ENCODE measurements at places on chromosomes 11 and 22.

DNA sequence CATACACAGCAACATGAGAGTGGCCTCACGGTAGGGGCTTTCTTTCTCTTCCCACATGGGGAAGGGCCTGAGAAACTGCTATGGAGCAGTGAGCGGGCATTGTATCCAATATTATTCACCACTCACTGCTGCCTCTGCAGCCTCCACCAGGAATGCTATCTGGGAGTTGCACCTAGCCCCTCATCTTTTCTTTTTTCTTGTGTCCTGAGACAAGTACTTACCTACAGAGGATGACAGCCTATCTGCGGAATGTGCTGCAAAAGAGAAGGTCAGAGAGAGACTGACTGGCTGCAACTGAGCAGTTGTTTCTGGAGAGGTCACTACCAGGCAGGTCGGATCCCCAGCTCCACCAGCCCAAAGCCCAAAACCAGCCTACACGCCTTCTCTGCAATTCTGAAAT, 52.1 kb upstream of the HTATIP2 start:
- no peak for DNase-seq

DNA sequence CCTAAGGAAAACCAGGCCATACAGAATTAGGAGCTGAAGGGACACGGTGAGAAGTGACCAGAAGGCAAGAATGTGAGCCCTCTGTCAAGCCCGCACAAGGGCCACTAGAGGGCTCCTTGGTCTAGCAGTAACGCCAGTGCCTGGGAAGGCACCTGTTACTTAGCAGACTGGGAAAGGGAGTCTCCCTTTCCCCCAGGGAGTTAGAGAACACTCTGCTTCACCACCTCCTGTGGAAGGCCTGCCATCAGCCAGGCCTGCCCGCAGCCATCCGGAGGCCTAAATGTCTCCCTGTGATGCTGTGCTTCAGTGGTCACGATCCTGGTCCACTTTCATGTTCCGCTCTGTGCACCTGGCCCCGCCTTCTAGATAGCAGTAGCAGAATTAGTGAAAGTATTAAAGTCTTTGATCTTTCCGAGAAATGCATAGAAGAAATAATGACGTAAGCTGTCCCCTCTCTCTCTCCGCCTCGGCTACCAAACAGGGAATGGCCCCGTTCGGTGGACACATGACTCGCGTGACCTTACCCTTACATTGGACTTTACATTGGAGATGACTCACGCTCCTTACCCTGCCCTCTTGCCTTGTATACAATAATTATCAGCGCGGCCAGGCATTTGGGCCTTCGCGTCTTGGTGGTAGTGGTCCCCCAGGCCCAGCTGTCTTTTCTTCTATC, 10.7 kb upstream of the GSTP1 start:
- DNase-seq: no peak

DNA sequence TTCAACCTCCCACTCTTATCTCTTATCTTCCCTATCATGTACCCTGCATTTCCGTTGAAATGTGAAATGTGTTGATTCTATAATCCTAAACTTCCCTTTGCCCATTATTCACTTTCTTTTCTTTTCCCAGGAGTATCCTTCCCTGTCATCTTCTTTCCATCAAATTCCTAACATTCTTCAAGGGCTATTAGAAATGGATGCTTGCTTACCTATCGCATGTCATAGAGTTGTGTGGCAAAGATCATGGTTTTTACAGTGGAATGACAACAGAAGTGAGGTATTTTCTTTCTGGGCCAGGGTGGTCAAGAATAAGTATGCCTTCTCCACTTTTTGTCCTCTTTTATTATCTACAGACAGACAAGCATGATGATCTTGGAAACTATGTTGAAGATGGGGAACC, 124.4 kb upstream of the SLC5A12 start:
- DNase-seq: no peak

DNA sequence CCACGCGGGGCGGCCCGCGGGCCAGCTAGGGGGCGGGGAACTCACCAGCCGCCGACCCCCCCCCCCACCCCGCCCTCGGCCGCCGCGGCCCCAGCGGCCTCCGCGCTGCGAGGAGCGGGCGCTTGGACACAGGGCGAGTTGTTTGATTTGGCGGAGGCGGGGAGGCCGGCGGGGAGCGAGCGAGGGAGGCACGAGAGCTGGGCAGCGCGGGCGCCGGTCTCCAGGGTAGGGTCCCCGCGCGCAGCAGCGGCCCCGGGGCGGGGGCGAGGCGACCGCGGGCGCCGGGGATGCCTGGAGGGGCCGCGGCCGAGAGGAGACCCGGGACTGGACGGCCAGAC, 64.4 kb downstream of the NAV2 start:
- DNase-seq: no peak

DNA sequence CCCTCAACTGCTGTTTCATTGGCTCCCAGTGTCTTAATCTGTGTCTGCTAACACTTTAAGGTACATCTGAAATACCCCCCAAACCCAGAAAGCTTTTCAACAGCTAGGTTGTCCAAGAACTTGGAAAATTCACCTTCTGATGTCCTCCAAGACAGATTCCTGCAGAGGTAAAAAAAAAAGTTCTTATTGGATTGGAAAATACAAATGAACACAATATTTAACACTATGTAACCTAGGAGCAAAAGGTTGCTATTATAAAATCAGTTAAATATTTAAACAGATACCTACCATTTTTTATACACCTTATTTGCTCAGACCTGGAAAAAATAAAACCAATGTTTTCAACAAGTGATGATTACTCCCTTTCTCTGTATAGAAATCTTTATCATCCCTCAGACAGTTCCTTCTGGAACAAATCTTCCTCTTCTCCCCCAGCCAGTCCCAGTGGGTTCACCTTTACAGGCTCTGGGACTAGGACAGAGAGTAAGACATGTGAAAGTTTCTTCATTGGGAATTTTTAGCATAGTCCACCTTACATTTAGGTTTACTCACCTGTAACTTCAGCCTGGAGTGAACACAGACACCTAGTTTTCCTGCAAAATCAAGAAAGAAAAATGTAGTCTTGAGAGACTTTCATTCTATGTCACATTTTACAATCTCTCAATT, 13.3 kb upstream of the WDR74 start:
- DNase-seq: no peak

DNA sequence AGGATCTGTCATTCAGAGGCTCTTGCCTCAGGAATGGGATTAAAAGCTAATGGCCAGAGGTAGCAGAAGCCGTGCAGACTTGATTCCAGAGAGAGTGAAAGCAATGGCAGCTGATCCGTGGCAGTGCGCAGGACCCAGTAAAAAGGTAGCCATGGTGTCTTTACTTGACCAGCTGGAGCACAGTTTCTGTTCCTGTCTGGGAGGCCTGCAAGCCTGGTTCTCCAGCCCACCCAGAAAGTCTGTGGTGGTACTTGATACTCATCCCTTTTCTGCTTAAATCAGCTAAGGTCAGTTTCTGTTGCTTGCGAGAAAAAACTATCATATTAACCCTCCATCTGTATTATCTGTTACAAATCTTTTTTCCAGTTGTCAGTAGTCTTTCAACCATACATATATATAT, 86.7 kb downstream of the RPS6KA4 start:
- DNase-seq: no peak

- DNase-seq: no peak
These were observed 43.4 kb downstream of the PKNOX2 start for GRCh38 chr11:125207866-125208425.

- no peak for DNase-seq
These were observed 346.6 kb downstream of the AASDHPPT start for GRCh38 chr11:106424111-106424510.

GRCh38 chr11:130814440-130815096, 101.7 kb downstream of the SNX19 start:
- no peak for DNase-seq

DNA sequence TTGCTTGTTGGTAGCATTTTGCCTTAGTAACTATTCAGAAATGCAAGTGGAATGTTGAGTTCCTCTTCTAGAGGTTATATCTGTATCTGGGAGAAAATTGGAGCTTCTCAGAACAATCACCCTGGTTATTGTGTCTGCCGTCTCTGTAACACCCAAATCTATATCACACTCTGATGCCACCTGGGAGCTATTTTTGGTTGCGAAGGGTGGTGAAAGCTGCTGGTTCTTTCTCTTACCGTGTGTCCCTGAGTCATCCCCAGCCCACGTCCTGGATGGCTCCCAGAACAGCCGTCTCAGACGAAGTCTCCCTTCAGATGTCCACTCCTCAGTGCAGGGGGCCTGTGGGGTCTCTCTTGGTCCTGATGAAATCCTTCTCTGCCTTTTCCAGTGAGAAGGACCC, 83.5 kb downstream of the C22orf31 start:
- no peak for DNase-seq

GRCh38 chr22:26033071-26033470, 136.2 kb upstream of the SEZ6L start:
- no peak for DNase-seq

DNA sequence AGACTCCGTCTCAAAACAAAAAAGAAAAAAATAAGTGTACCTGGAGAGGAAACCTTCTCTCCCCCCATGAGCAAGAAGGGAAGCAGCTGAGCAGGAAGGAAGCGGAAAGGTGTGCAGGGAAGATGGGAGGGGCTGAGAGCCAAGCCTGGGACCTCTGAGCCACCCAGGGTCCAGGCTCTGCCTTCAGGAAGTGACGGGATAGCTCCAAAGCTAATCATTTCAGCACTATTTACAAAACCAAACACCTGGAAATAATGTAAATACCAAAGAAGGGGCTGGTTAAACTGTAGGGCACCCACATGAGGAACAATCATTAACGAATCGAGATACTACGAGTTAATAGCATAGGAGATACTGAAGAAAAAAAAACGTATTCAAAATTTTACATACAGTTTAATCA, 27.9 kb downstream of the ARRB1 start:
- DNase-seq: no peak

DNA sequence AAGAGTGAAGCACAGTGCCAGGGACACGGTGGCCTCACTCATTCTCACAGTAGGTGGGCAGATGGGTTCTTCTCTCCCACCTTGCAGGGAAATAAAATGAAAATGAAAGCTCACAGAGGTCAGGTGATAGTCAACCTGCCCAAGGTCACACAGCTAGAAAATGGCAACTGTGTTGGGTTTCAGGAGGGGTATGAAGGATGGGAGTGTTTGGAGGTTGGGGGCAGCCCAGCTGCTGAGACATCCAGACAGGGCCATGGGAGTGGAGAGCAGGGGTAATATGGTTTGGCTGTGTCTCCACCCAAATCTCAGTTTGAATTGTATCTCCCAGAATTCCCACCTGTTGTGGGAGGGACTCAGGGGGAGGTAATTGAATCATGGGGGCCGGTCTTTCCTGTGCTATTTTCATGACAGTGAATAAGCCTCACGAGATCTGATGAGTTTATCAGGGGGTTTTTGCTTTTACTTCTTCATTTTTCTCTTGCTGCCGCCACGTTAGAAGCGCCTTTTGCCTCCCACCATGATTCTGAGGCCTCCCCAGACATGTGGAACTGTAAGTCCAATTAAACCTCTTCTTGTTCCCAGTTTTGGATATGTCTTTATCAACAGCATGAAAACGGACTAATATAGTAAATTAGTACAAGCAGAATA, 247.0 kb downstream of the TENM4 start:
- DNase-seq: no peak

- DNase-seq: no peak
These were observed 3.7 kb downstream of the RPS3 start for GRCh38 chr11:75403037-75403436.

DNA sequence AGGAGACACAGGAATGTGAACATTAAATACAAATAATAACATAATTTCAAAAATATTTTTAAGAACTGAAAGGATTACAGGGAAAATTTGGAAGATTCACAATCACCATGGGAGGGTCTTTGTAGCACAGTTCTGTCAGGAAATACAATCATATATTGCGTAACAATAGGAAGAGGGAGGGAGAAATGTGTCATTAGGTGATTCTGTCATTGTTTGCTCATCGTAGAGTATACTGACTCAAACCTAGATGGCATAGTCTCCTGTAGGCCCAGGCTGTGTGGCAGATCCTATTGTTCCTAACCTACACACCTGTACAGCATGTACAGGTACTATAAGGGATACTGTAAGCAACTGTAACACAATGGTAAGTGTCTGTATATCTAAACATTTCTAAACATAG, 330.4 kb downstream of the BRD1 start:
- no peak for DNase-seq

DNA sequence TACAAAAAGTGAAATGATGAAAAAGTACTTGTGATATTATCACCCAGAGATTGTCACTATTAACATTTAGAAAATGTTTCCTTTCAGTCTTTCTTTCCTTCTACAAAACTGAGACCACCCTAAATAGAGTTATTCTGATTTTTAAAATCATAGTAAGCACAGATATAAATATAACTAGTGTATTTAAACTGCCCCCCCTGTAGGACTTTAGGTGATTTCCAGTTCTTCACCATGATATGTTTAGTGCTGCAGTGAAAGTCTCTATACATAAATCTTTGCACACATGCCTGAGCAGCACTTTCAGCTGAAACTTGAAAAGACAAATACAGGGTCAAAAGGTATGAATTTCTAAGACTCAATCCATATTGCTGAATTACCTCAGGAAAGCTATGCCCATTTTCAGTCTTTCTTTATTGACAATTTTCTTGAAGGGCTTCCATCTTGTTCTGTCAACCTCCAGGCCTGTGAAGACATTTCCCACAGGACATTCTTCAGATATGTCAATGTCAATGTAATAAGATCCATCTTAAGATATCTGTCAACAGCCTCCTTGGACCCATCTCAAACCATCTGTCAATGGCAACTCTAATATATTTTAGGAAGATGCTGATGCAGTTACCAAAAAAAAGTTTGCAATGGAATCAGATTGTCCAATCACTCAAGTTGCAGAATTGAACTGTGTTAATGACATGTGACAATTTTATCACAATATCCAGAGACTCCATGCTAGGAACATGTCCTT, 30.8 kb upstream of the LDLRAD3 start:
- no peak for DNase-seq

- peak; percentile 34 for DNase-seq
These were observed 170.8 kb downstream of the BUD13 start for GRCh38 chr11:116601814-116602636.

- no peak for DNase-seq
These were observed 232.7 kb downstream of the TENM4 start for GRCh38 chr11:79208126-79208525.

DNA sequence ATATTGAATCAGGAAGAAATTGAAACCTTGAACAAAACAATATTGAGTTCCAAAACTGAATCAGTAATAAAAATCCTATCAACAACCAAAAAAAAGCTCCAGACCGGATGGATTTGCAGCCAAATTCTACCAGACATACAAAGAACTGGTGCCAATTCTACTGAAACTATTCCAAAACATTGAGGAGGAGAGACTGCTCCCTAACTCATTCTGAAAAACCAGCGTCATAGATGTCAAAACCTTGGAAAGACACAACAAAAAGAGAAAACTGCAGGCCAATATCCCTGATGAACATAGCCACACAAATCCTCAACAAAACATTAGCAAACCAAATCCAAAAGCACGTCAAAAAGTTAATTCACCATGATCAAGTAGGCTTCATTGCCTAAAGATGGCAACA, 353.8 kb downstream of the TMEM135 start:
- no peak for DNase-seq

- DNase-seq: peak; percentile 32
These were observed 4.9 kb upstream of the CNTN5 start for GRCh38 chr11:99015634-99016454.

- no peak for DNase-seq
These were observed 15.3 kb upstream of the ELFN2 start for GRCh38 chr22:37442537-37442936.

GRCh38 chr11:44502506-44502905, 63.0 kb upstream of the CD82 start:
- no peak for DNase-seq

- DNase-seq: no peak
These were observed 10.1 kb downstream of the ZBTB44 start for GRCh38 chr11:130304651-130305050.

GRCh38 chr22:33871935-33872334, 48.3 kb downstream of the LARGE1 start:
- DNase-seq: no peak

Measured in NCI-H2081 treated with DMSO at 0.1 percent for 48 hours (cell line).